ENCODE measurements at places on chromosomes 11 and 22. TPM values are rescaled to one million over a fixed set of nuclear protein-coding genes. Genes with fewer than 3 reads are reported as not detected.
A peak's percentile ranks its signal among the peaks of the same experiment; 100 is the strongest.

- no peaks in the 10 kb centered on the region for H3K27me3 ChIP-seq
- DNase-seq = no peak
- peaks cover 30% of the 10 kb centered on the region for H3K4me1 ChIP-seq
- no peak overlapping the region for H3K27ac ChIP-seq
- no peaks in the 10 kb centered on the region for H3K36me3 ChIP-seq
Measured at GRCh38 chr22:17083255-17083654, 1.5 kb upstream of the IL17RA start.

DNA sequence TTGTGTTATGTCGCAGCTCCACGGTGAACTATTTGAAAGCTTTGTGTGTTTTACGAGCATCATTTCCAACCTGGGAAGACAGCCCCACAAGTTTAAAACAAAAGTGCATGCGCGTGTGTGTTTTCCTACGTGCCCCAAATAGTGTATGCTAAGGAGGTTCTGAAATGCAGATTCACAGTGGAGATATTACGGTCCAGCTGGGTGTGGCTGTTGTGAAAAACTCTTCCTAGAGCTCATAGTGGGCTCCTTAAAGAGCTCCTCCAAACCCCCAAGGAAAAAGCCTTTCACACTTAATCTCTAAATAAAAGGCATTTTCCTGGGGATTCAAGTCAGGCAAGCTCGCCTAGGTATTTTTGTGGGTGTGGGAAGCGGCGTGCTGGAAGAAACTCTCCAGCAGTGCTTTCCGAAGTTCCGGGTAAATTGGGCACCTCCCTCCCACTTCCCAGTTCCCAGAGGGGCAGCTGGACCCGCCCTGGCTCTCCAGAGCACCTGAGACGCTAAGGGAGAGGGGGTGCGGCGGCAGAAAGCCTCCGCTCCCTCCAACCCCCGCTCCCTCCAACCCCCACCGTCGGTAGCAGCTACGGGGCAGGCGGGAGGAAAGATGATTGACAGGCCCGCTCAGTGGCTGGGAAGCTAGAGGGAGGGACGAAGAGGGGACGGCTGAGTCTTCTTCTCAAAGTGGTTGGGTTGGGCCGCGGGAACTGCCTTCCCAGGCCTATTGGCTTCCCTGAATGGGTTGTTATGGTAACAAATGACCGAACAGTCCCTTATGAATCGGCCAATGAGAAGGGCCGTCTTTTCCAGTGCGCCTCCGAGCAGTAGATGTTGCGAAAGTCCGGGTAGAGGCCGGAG is 561 bp upstream of the PCF11 start:
- peaks cover 29% of the 10 kb centered on the region for H3K36me3 ChIP-seq
- H3K4me1 ChIP-seq = peaks cover 10% of the 10 kb centered on the region
- peak overlapping the region; percentile 100 for H3K4me3 ChIP-seq

The MS4A4A gene
- total RNA-seq = 0.36 TPM

GRCh38 chr11:118146554-118146953 is 6.1 kb downstream of the SCN4B start:
- peaks cover 4% of the 10 kb centered on the region for H3K4me1 ChIP-seq
- no peak overlapping the region for H3K27ac ChIP-seq
- no peaks in the 10 kb centered on the region for H3K36me3 ChIP-seq
- H3K27me3 ChIP-seq = peaks cover 47% of the 10 kb centered on the region
- no peak for DNase-seq

The CRY2 gene
- 64.5 TPM for total RNA-seq

GRCh38 chr11:130052567-130052966 is 17.1 kb upstream of the APLP2 start:
- DNase-seq = no peak
- H3K4me3 ChIP-seq = no peak overlapping the region
- H3K36me3 ChIP-seq = no peaks in the 10 kb centered on the region
- H3K4me1 ChIP-seq = no peaks in the 10 kb centered on the region
- peaks cover 9% of the 10 kb centered on the region for H3K27me3 ChIP-seq

DNA sequence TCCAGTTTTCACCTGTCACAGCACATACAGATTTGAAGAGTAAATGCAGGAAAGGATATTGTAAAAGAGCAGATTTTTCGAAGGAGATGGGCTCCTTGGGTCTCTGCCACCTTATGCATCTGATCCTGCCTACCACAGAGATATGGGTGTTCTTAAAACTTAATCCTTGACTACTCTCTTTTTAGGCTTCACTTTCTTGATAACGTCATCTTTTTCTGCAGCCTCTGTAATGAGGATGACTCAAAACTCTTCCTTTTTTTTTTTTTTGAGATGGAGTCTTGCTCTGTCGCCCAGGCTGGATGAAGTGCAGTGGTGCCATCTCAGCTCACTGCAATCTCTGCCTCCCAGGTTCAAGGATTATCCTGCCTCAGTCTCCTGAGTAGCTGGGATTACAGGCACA is 7.8 kb downstream of the PRR14L start:
- H3K4me1 ChIP-seq = peaks cover 52% of the 10 kb centered on the region
- no peaks in the 10 kb centered on the region for H3K36me3 ChIP-seq
- no peaks in the 10 kb centered on the region for H3K27me3 ChIP-seq
- peak overlapping the region; percentile 47 for H3K27ac ChIP-seq
- DNase-seq = no peak

GRCh38 chr22:26853495-26853894 is 196.1 kb downstream of the MIAT start:
- peaks cover 5% of the 10 kb centered on the region for H3K36me3 ChIP-seq
- H3K4me3 ChIP-seq = no peak overlapping the region
- no peak for DNase-seq
- H3K27ac ChIP-seq = no peak overlapping the region
- H3K4me1 ChIP-seq = no peaks in the 10 kb centered on the region
- no peaks in the 10 kb centered on the region for H3K27me3 ChIP-seq

DNA sequence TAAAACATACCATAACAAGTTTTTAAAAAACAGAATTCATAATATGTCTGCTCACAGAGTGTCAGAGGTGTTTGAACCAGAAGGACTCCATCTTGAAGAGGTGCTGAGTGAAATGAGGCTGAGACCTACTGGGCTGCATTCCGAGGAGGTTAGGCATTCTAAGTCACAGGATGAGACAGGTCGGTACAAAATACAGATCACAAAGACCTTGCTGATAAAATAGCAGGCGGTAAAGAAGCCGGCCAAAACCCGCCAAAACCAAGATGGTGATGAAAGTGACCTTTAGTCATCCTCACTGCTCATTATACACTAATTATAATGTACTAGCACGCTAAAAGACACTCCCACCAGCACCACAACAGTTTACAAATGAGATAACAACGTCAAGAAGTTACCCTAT is 116.4 kb downstream of the ARHGAP32 start:
- H3K27ac ChIP-seq = no peak overlapping the region
- no peak overlapping the region for H3K4me3 ChIP-seq
- no peaks in the 10 kb centered on the region for H3K27me3 ChIP-seq
- no peaks in the 10 kb centered on the region for H3K4me1 ChIP-seq
- DNase-seq = no peak

The PPFIA1 gene
- 64.8 TPM for total RNA-seq

The KIF18A gene
- total RNA-seq = 0.52 TPM

DNA sequence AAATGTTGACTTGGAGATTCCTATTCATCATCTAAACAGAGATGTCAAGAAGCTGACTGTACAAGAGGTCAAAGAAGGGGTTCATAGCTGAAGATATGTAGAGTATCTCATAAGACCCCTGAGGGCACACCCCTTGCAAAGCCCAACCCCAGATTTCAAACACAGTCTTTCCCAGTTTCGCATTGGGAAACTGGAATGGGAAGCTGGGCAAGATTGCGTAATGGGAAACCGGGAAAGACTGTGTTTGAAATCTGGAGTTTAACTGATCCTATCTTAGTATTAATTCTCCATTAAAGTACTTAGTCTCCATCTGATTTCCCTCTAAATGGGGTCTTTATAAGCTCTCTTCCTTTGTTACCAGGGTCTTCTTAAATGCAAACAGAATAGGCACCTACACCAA is 99.5 kb downstream of the FAM76B start:
- no peak overlapping the region for H3K27ac ChIP-seq
- H3K4me1 ChIP-seq = peaks cover 6% of the 10 kb centered on the region
- no peak for DNase-seq
- no peak overlapping the region for H3K4me3 ChIP-seq
- no peaks in the 10 kb centered on the region for H3K27me3 ChIP-seq
- H3K36me3 ChIP-seq = no peaks in the 10 kb centered on the region

- no peak overlapping the region for H3K4me3 ChIP-seq
- H3K27ac ChIP-seq = no peak overlapping the region
- peaks cover 15% of the 10 kb centered on the region for H3K4me1 ChIP-seq
- DNase-seq = no peak
Measured at GRCh38 chr22:17968126-17968525, 56.2 kb downstream of the MICAL3 start.

GRCh38 chr11:35056391-35057093 is 82.4 kb upstream of the CD44 start:
- no peak overlapping the region for H3K4me3 ChIP-seq
- peaks cover 45% of the 10 kb centered on the region for H3K4me1 ChIP-seq
- peak overlapping the region; percentile 9 for H3K27ac ChIP-seq

The CDC42BPG gene
- total RNA-seq = 9.0 TPM

The IL18BP gene
- total RNA-seq = 15.1 TPM

DNA sequence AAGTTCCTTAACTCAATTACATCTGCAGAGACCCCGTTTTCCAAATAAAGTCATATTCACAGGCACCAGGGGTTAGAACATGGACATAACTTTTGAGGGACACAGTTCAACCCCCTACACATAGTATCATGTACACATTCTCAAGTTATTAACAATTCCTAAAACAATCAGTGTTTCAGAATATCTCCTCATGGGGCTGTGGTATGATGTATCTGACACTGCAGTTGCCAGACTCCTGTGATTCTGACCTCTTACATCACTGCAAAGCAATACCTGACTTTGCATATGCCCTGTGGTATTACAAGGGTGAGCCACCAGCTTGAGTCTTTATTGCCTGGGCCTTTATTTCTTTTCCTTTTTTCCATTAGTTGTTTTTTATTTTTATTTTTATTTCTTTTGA is 141.7 kb downstream of the COMMD9 start:
- H3K36me3 ChIP-seq = no peaks in the 10 kb centered on the region
- H3K4me1 ChIP-seq = no peaks in the 10 kb centered on the region
- H3K27me3 ChIP-seq = peaks cover 10% of the 10 kb centered on the region
- H3K4me3 ChIP-seq = no peak overlapping the region
- H3K27ac ChIP-seq = no peak overlapping the region
- no peak for DNase-seq

The IGSF9B gene
- 16.1 TPM for total RNA-seq

DNA sequence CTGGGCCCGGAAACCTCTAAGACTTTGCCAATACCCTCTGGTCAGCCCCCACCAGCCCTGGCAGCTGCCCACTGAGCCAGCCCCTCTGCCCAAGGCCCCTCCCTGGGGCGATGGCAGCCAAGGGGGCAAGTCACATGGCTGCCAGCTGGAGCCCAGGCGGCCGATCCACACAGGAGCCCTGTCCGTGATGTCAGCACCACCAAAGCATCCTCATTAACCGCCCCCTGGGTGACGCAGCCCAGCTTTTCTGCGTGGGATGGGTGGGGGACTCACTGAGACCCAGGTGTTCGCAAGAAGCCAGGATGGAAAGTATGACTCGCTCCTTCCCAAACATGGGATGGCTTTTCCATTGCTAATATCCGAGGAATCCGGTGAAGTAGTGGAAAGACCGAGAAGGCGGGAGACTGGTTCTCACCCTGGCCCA is 46.6 kb upstream of the WNT7B start:
- H3K27me3 ChIP-seq = peaks cover 17% of the 10 kb centered on the region
- no peak overlapping the region for H3K27ac ChIP-seq
- no peak for DNase-seq
- H3K4me3 ChIP-seq = no peak overlapping the region
- H3K36me3 ChIP-seq = no peaks in the 10 kb centered on the region

DNA sequence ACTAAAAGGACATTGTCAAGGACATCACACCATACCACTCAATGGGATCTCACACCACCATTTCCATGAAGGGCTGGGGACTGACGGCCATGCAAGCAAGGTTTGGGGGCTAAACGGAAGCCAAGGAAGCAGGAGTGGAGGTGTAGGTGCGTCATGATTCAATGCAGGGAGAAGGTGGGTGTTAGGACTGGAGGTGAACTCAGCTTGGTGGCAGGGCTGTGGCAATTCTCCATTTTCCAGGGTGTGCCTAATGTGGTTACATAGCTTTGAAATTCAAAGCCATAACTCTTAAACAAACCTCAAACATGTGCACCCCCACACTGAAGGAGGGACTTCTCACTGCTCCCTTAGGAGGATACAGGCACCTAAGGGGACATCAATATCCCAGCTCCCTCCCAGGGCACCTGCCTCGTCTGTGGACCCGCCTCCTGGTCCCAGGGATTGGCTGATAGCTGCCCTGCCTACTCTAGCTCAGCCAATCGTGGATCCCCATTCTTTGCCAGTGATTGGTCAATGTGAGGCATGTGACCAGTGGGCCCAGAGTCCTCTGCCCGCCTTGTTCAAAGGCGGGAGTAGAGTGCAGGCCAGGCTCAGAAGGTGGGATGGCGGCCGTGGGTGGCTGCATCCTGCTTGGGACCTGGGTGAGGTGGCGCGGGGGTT is 64.6 kb downstream of the CTTN start:
- peaks cover 26% of the 10 kb centered on the region for H3K27me3 ChIP-seq
- H3K4me1 ChIP-seq = no peaks in the 10 kb centered on the region
- no peak overlapping the region for H3K4me3 ChIP-seq
- no peaks in the 10 kb centered on the region for H3K36me3 ChIP-seq
- H3K27ac ChIP-seq = no peak overlapping the region

The NPTXR gene
- total RNA-seq = 11.3 TPM

DNA sequence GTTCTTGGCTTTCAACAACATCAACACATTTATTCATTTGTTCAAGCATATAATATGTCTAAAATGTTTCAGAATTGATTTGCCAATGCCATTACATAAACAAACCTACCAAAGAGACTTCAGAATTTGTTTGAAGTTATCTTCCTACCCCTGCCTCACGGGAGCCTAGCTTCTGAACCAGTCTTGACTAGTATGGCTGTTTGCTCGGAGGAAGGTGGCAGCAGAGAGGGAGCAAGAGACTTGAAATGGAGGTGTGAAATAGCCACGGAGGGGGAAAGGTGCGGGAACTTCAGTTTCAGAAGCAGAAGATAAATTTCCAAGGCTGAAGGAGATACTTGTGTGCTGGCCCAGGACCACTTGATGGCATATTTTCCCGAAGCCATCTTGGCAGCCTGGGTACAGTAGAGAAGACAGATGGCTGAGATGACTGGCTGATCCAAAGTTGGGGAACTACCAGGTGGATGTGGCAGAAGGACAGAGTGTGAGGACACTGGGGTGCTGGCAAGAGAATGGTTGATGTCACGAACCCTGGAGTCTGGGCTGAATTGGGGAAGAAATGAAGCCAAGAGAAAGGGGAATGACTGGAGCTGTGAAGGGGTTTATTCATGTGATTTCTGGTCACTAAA is 14.0 kb upstream of the MTCH2 start:
- DNase-seq = no peak
- H3K4me1 ChIP-seq = no peaks in the 10 kb centered on the region
- H3K27ac ChIP-seq = no peak overlapping the region
- no peaks in the 10 kb centered on the region for H3K36me3 ChIP-seq

DNA sequence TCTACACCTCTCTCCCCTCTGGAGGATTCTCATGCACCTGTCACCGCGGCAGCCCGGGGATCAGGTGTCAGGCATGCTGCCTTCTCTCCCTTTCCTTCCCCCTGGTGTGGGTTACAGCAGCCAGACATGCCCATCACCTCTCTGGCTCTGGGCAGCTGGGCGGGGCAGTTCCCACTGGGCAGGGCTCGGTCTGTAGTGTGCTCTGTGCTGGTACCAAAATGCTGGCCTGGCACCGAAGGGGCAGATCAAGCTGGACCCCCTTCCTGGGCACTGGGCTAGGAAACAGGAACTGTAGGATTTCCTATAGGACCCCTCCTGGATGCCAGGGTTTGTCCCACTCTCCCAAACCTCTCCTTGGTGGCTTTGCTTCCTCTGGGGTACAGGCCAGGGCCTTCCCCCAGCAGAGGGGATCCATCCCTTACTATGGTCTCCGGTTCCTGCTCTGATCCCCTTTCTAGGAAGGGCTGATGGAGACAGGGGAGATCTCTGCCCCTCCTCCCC is 821 bp downstream of the GAL3ST1 start:
- H3K36me3 ChIP-seq = peaks cover 32% of the 10 kb centered on the region
- no peak overlapping the region for H3K4me3 ChIP-seq
- no peak for DNase-seq
- H3K27ac ChIP-seq = no peak overlapping the region
- H3K27me3 ChIP-seq = peaks cover 4% of the 10 kb centered on the region

Measured in naive thymus-derived CD8-positive, alpha-beta T cell (primary cell).